Pancreas (tissue), 10 donors: ENCODE measurements at places on chromosomes 7 and 10. TPM values are rescaled to one million over a fixed set of nuclear protein-coding genes. Genes with fewer than 3 reads are reported as not detected.

DNA sequence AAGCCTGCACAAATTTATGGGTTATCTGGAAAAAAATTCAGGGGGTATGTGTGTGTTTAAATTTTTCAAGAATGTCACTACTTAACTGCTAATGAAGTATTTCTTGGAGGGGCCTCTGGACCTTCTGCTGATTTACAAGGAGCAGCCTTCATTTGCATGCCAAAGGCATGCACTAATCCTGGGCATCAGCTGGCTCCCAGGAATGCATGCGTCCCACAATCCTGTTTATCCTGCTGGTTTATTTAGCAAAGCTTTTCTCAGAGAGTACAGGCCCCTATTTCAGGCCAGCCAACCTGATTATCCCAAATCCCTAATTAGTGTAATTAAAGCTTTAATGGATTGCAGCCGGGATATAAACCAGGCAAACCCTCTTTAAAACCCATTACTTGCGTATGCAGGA lies 170.4 kb downstream of the TAX1BP1 start:
- no peaks in the 10 kb centered on the region for H3K27me3 ChIP-seq
- no peak overlapping the region for H3K27ac ChIP-seq
- no peaks in the 10 kb centered on the region for H3K4me1 ChIP-seq
- no peak for DNase-seq
- H3K36me3 ChIP-seq = no peaks in the 10 kb centered on the region
- H3K4me3 ChIP-seq = no peak overlapping the region

DNA sequence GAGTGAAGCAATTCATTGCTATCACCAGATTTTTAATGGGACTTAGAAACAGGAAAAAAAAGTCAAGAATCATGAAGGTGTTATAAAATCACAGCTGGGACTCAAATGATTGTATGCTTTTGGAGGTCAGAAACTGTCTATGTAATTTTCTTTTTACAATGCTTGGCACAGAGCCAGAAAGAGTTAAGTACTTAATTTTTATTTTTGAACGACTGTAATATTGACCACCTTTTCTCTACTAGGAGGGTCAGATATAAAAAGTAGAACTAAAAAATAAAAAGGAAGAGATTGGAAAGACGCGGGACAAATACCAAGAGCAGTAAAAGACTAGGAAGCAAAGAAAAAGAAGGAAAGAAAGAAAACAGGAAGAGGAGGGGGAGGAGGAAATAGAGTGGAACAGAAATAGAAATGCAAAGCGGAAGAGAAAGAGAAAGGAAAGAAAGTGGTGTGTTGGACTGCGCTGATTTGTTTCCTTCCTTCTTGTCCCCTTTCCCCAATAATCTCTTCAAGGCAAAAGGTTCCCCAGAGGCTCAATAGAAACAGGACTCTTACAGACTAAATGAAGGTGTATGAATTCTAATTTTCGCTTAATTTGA lies 23.2 kb upstream of the C1GALT1 start:
- no peak overlapping the region for H3K4me3 ChIP-seq
- no peaks in the 10 kb centered on the region for H3K36me3 ChIP-seq
- H3K27me3 ChIP-seq = no peaks in the 10 kb centered on the region
- no peak overlapping the region for H3K27ac ChIP-seq
- no peak for DNase-seq
- no peaks in the 10 kb centered on the region for H3K4me1 ChIP-seq

DNA sequence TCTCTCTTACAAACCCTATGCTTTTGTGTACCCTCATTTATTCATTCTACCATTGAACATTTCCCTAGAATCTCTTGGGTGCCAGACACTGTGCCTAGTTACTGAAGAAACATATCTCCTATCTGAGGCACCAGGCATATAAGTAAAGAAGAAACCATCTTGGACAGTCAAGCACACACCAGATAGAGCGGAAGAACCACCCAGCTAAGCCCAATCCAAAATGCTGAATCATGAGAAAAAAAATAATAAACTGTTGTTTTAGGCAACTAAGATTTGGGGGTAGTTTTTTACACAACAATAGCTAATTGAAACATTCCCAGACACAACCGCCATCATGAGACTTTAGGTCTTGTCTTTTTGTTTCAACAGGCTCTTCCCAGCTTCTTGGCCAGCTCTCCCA lies 102.3 kb upstream of the TCF7L2 start:
- no peak for DNase-seq
- no peaks in the 10 kb centered on the region for H3K27me3 ChIP-seq
- H3K4me3 ChIP-seq = no peak overlapping the region
- no peaks in the 10 kb centered on the region for H3K36me3 ChIP-seq

DNA sequence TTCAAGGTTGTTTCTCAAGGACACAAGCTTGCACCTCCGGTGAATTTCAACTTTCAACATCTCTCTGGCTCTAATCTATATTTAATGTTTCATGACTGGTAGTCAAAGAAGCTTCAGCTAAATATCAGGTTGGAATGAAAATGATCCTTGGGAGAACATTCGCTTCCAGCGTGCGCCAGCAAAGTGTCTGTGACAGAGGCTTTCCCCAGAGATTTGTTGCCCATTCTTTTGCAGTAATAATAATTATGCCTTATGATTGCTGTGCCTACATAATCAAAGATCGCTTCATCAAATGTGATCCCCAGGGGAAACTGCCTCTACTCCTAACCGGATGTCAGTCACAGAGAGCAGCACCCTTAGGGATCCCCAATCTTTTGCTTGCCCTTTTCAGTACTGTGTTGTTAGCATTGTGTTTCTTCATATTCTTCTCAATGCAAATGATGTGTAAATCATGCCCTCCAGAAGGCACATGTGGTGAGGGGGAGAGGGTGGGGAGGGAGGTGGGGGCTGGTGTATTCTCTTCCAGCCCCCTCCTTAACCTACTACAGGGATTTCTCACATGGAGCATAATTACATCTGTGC lies 30.5 kb downstream of the FZD1 start:
- H3K4me1 ChIP-seq = peaks cover 3% of the 10 kb centered on the region
- H3K27me3 ChIP-seq = no peaks in the 10 kb centered on the region
- no peak for DNase-seq
- H3K4me3 ChIP-seq = no peak overlapping the region

DNA sequence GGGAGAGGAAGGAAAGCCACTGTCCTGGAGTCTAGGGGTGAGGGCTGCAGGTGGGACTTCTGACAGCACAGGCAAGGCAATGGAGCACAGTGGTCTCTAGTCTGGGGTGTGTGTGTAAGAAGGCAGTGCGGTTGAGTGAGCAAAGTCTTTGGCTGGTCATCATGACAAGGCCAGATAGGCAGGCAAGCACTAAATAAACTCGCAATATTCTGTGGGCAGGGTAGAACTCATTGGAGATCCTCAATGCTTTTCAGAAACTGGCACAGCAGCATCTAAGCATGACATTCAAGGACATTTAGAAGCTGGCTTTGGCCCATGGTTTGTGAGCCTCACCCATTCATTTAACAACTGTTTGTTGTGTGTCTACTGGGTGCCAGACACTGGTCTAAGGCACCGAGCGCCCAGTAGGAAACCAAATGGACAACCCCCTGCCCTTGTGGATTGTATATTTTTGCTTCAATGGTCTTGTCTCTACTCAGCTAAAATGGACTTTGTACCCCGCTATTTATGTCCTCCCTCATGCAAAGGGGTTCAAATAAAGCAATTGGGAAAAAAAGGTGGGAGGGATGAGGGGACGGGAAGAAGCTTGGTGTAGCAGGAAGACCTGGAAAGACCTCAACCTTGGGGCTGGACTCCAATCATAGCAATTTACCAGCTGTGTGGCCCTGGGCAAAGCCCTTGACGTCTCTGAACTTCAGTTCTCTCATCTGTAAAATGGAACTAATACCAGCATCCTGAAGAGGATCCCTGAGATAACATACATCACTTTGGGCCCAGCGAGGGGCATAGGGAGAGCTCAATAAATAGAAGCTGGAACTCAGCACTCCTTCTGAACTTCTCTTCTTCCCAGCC lies 116.0 kb downstream of the NEURL1 start:
- H3K4me3 ChIP-seq = no peak overlapping the region
- H3K27ac ChIP-seq = no peak overlapping the region
- H3K36me3 ChIP-seq = no peaks in the 10 kb centered on the region

- no peaks in the 10 kb centered on the region for H3K27me3 ChIP-seq
- no peak overlapping the region for H3K4me3 ChIP-seq
- no peaks in the 10 kb centered on the region for H3K36me3 ChIP-seq
- H3K27ac ChIP-seq = no peak overlapping the region
- no peaks in the 10 kb centered on the region for H3K4me1 ChIP-seq
- DNase-seq = no peak
Observed at GRCh38 chr7:23135755-23136154, 30.2 kb downstream of the KLHL7 start.

DNA sequence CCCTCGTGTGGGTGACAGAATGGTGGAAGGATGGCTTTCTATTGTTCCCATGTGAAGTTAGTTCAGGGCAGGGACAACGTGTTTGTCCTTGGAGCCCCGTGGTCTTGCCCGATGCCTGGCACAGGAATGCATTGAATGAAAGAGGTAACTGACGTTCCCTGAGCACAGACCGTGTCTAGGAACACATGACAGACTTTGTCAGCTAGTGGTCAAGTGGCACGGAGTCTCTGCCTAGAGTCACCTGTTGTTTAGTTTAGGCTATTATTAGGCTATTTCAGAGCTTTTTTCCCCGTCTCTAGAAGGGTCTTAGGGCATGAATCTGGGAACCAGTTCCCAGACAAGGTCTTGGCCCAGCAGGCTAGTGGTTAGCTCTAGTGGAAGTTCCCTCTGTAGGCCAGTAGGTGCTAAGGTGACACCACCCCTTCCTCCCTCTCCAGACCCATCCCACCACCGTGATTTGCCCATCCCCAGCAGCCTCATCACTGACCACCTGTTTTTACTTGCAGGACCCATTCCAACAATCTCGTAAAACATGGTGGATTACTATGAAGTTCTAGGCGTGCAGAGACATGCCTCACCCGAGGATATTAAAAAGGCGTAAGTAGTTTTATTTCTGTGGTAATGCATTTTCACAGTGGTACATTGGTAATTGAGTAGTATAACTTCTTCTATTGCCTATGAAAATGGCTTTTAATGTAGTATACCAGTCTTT lies 21.4 kb downstream of the DNAJB6 start:
- no peaks in the 10 kb centered on the region for H3K27me3 ChIP-seq
- H3K4me1 ChIP-seq = peaks cover 16% of the 10 kb centered on the region
- DNase-seq = no peak
- H3K36me3 ChIP-seq = peaks cover 10% of the 10 kb centered on the region
- H3K27ac ChIP-seq = no peak overlapping the region

DNA sequence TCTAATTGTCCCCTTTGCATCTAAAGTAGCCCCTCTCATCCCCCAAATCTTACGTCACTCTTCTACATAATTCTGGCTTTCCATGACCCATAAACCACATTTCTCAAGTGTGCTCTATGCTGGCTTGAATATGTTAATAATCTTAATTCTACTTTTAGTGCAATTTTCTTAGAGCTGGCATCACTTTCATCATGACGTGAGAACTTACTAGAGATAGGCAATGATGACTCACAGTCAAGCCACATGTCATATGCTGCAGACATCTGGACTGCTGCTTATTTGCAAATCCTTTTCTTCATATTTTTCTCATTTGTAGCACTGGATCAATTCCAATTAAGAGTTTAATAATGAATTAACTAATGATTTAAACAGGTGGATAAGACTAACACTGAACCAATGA lies 260.7 kb upstream of the PRKCQ start:
- no peak overlapping the region for H3K4me3 ChIP-seq
- no peak for DNase-seq
- H3K4me1 ChIP-seq = no peaks in the 10 kb centered on the region
- no peaks in the 10 kb centered on the region for H3K27me3 ChIP-seq
- H3K36me3 ChIP-seq = no peaks in the 10 kb centered on the region
- H3K27ac ChIP-seq = no peak overlapping the region

- no peaks in the 10 kb centered on the region for H3K4me1 ChIP-seq
- no peaks in the 10 kb centered on the region for H3K36me3 ChIP-seq
- H3K27me3 ChIP-seq = no peaks in the 10 kb centered on the region
- no peak overlapping the region for H3K4me3 ChIP-seq
- H3K27ac ChIP-seq = no peak overlapping the region
- DNase-seq = no peak
Observed at GRCh38 chr7:137671920-137672319, 174.9 kb downstream of the DGKI start.

DNA sequence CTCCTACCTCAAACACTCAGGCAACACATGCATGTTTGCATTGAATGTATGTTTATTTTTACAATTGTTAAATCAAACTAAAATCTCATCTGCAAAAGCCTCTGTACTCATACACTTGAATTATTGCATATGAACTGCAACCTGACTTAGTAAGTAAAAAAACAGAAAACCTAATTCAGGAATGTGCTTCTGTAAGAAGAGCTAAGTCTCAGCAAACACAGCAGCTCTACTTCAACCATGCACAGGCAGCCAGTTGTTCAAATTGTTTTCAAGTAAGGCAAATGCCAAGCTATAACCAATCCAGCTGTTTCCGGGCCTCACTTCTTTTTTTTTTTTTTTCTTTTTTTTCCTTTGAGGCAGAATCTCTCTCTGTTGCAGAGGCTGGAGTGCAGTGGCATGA lies 93.5 kb upstream of the MALRD1 start:
- no peaks in the 10 kb centered on the region for H3K27me3 ChIP-seq
- DNase-seq = no peak
- no peak overlapping the region for H3K4me3 ChIP-seq
- no peaks in the 10 kb centered on the region for H3K4me1 ChIP-seq
- H3K36me3 ChIP-seq = no peaks in the 10 kb centered on the region

- no peak for DNase-seq
- no peaks in the 10 kb centered on the region for H3K4me1 ChIP-seq
- H3K36me3 ChIP-seq = no peaks in the 10 kb centered on the region
- no peak overlapping the region for H3K27ac ChIP-seq
- no peak overlapping the region for H3K4me3 ChIP-seq
Observed at GRCh38 chr10:93604146-93604545, 3.1 kb upstream of the RBP4 start.

GRCh38 chr10:36491926-36492325 lies 633.5 kb upstream of the ANKRD30A start:
- no peaks in the 10 kb centered on the region for H3K4me1 ChIP-seq
- DNase-seq = no peak
- H3K27ac ChIP-seq = no peak overlapping the region
- H3K27me3 ChIP-seq = no peaks in the 10 kb centered on the region
- no peaks in the 10 kb centered on the region for H3K36me3 ChIP-seq

The NPFFR1 gene
- total RNA-seq = not detected

The SRI gene
- 60.0 TPM for total RNA-seq

The OPN1SW gene
- total RNA-seq = not detected

The GATA3 gene
- total RNA-seq = 0.38 TPM

The WNT2 gene
- total RNA-seq = 0.40 TPM

The CALCR gene
- not detected for total RNA-seq
